ENCODE measurements at places on chromosomes 1 and 21. TPM values are rescaled to one million over a fixed set of nuclear protein-coding genes. Genes with fewer than 3 reads are reported as not detected.

PRELP gene
- polyA plus RNA-seq: 0.28 TPM

TTC34 gene
- 0.23 TPM for polyA plus RNA-seq

LGR6 gene
- 1.3 TPM for polyA plus RNA-seq

SLC6A9 gene
- polyA plus RNA-seq: 34.5 TPM

OR2L13 gene
- not detected for polyA plus RNA-seq

HES4 gene
- 3.5 TPM for polyA plus RNA-seq

OR6N2 gene
- polyA plus RNA-seq: not detected

GREM2 gene
- 0.05 TPM for polyA plus RNA-seq

OR2T33 gene
- not detected for polyA plus RNA-seq

RPTN gene
- polyA plus RNA-seq: not detected

PLD5 gene
- 0.86 TPM for polyA plus RNA-seq

LORICRIN gene
- polyA plus RNA-seq: 0.08 TPM

USP25 gene
- polyA plus RNA-seq: 11.2 TPM

OR2T2 gene
- polyA plus RNA-seq: not detected

HLX gene
- 0.17 TPM for polyA plus RNA-seq

RXFP4 gene
- not detected for polyA plus RNA-seq

CLIC6 gene
- polyA plus RNA-seq: 0.42 TPM

NDUFS5 gene
- polyA plus RNA-seq: 835 TPM

SPATA17 gene
- polyA plus RNA-seq: 0.17 TPM

OR2T11 gene
- not detected for polyA plus RNA-seq

MPZ gene
- 5.1 TPM for polyA plus RNA-seq

MYOG gene
- not detected for polyA plus RNA-seq

NBPF4 gene
- polyA plus RNA-seq: not detected

ECM1 gene
- 1.1 TPM for polyA plus RNA-seq

FGR gene
- 0.95 TPM for polyA plus RNA-seq

VWA1 gene
- 19.5 TPM for polyA plus RNA-seq

SUSD4 gene
- polyA plus RNA-seq: 5.2 TPM

LRRC38 gene
- 0.17 TPM for polyA plus RNA-seq

ZSWIM5 gene
- 3.9 TPM for polyA plus RNA-seq

GLIS1 gene
- 0.15 TPM for polyA plus RNA-seq

SYT14 gene
- polyA plus RNA-seq: 1.4 TPM

Data from H1 (cell line).